ENCODE measurements at places on chromosomes 2 and 18.

- DNase-seq = peak; percentile 71
These were observed 6.9 kb upstream of the FLACC1 start for GRCh38 chr2:201363857-201364560.

GRCh38 chr2:45928946-45929345 lies 277.5 kb downstream of the PRKCE start:
- no peak for DNase-seq

- DNase-seq = no peak
These were observed 107.7 kb downstream of the BCL11A start for GRCh38 chr2:60445684-60446179.

DNA sequence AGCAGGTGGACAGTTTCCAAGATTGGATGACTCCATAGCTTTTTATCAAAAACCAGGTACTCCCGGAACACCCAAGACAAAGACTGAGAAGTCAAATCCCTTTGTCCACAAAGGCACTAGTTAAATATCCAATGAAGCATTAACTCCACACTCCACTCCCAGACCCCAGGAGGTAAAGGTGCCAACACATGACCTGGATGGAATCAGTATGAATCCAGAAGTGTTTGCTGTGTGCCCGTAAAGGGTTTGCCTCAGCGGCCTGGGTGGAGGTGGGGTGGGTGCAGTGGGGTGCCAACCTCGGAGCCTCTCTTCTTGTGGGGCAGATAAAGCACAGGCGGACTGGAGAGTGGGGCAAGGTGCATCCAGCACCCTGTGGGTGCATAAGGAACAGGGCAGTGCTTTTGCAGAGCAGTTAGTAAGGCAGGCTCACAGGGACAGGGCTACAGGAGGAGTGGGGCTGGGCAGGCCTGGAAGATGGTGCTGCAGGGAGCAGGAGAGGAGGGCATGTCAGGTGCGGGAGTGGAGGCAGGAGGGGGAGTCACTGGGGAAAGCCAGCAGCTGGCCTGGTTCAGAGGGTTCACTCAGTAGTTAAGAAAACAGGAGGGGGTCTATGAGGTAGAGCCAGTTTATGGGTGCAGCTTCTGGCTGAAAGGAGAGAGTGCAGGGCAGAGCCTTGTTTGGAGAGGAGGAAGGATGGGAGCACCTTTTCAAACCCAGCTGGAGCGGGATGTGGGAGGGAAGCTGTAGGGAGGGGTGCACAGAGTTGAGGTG lies 208.4 kb upstream of the SMAD2 start:
- no peak for DNase-seq

GRCh38 chr2:197674591-197674990 lies 796 bp downstream of the RFTN2 start:
- DNase-seq = no peak

DNA sequence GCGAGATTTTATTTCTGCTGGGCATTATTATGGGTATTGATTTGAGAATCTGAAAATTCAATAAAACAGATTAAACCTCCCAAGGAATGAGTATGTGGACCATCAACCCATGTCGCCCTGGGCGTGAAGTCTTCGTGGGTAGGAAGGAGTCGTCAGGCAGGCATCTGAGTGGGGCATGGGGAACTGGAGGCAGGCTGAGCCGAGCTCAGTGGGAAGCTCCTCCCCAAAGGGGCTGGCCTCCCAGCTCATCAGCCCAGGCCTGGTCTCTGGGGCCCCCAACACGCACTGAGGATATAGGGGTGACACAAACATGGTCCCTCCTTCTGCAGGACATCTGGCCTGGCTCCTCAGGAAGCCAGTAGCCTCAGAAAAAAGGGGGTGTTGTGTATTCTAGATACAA lies 265.2 kb downstream of the TFCP2L1 start:
- no peak for DNase-seq

DNA sequence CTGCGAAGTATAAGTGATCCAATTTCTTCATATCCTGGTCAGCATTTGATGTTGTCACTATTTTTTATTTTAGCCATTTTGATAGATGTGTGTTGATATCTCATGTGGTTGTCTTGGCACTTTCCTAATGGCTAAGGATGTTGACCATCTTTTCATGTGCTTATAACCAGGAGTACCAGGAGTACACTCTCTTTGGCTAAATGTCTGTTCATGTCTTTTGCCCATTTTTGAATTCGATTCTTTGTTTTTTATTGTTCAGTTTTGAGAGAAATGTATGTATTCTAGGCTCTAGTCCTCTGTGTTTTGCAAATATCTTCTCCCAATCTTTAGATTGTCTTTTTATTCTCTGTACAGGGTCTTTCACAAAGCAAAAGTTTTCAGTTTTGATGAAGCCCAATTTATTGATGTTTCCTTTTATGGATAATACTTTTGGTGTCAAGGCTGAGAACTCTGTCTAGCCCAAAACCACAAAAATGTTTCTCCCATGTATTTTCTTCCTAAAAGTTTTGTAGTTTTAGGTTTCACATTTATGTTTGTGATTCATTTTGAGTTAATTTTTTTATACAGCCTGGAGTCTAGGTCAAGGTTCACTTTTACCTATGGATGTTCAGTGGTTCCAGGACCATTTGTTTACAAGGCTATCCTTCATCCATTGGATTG lies 65.4 kb downstream of the SDC1 start:
- DNase-seq = no peak

DNA sequence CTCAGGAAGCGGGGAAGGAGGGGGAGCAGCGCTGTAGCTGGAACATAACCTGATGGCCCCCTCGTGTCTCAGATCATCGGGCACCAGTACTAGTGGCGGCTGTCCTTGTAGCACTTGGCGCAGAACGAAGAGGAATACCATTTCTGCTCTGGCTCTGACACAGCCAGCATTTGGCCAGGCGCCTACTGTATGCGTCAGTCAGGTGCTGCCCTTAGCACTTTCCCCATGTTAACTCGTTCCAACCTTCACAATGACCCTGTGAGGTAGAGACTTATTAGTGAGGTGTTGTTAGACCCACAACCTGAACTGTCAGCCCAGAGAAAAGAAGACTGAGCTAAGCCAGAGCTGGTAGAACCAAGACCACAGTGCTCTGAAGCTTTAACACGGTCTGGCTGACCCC lies 47.7 kb upstream of the EML6 start:
- no peak for DNase-seq

GRCh38 chr2:141968433-141968832 lies 162.4 kb downstream of the LRP1B start:
- DNase-seq = peak; percentile 55

DNA sequence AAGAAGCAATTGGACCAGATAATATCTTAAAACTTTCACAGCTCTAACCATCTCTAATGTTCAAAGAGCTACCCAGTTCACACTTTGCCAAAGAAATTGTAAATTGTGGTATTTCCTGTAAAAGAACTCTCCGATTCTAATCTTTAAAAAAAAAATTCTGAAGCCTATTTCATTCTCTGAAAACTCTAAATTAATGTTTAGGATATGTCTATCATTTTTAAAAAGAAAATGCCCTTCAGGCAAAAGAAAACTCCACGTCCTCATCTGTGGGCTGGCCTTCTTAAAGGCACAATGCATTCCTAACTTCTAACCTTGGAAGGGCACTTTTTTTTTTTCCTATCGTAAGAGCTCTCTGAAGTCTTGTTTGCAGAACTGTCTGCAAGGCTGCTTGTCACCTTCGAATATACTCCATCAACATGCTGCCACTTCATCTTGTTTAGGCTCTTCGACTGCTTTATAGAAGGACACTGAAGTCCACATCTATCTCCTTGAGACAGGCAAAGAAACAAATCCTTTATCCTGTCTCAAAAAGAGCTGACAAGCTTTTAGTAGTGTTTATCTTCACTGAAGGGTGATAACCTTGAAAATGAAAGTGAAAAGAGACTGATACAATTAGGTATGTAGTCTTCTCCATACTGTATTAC lies 124.3 kb upstream of the SLC39A10 start:
- peak; percentile 38 for DNase-seq

- DNase-seq = no peak
These were observed 90.7 kb upstream of the GCFC2 start for GRCh38 chr2:75801234-75801982.

DNA sequence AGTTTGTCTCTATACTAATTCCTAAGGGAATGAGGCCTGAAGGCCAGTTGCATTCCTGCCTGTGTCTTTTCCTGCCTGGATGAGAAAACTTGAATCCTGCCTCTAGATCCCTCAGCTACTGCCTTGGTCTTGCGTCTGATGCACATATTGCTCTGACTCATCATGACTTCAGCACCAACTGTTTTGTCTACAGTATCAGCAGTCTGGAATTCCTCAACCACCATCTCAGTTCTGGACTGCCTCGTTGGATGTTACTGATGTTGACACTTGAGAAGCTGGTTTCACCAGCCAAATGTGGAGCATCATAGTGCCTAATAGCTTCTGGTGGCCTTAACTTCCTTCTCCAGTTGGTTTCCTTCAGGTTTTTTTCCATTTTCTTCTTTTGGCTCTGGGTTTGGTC lies 211.0 kb downstream of the CTNNA2 start:
- peak; percentile 92 for DNase-seq

DNA sequence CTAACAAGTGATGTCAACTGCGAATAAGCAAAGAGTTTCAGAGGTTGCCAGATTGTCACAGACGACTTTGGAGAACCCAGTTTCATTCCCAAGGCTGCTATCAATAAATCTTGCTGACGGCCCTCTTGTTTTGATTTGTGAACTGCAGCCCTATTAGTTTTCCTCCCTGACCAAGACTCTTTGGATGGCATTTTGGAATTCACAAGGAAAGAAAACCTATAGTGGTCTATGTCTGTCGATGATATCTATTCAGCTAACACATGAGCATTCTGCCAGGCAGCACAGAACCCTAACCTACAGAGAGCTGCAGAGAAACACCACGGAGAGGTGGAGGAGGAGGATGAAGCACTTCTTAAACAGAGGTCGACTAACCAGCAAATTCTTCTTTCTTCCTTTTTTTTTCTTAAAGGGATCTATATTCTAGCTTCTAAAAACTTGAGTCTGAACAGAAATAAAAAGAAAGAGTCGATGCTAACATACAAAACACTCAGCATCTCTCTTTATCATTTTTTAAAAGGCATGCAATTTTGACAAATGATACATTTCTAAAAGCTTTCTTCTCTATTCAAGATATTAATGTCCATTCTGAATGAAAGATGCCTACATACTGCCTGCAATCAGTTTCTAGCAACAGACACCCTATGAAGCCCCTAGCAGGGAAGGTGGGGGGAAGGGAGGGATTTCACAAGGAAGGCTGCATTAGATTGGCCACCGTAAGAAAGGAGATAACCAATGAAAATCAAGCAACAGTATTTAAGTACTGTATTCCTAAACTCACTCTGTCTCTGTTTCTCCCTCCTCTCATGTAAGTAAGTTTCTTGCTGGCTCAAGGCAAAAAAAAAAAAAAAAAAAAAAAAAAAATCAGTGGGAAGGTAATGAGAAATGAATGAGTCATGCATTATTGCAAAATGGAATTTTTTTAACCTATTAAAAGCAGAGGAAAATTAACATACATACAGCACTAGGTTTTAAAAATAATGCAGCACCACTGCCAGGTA lies 83.0 kb upstream of the CHRNA1 start:
- peak; percentile 98 for DNase-seq

DNA sequence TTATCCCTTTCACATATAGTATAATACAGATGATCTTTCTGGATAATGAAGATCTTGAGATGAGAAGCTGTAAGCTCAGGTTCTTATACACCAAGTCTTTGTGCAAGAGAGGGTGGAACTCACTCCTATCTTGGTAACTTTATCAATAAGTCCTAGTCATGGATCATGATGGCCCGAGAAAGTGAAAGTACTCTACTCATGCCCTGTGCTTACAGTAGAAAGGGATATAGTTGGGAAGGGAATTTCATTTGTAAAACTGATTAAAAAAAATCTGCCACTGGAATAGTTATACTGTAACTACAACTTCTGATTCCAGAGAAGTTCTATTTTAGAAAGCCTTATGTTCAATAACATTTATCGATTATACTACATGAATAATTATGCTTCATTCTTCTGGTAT lies 51.8 kb downstream of the MYO3B start:
- DNase-seq = no peak

- DNase-seq = no peak
These were observed 41.5 kb upstream of the MCFD2 start for GRCh38 chr2:46956981-46957531.

DNA sequence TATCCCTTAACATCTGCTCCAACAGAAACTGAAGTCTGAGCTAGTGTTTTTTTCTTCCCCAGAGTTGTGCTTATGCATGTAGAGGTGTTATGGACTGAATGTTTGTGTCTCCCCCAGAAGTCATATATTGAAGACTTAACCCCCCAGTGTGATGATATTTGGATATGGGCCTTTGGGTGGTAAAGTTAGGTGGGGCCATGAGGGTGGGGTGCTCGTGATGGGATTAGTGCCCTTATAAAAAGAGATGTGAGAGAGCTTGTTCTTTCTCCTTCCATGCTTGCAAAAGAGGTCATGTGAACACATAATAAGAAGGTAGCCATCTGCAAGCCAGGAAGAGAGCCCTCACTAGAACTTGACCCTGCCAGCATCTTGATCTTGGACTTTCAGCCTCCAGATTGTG lies 34.4 kb upstream of the APOB start:
- no peak for DNase-seq

GRCh38 chr2:239053801-239054503 lies 206.1 kb downstream of the TWIST2 start:
- no peak for DNase-seq

- peak; percentile 84 for DNase-seq
These were observed 19.7 kb downstream of the STARD7 start for GRCh38 chr2:96188821-96189526.
